Stimulated activated CD8-positive, alpha-beta memory T cell treated with anti-CD3 and anti-CD28 coated beads, Interleukin-7, amount 100 ng/mL, for 4 hours (primary cell): ENCODE measurements at places on chromosomes 3 and 15.

DNA sequence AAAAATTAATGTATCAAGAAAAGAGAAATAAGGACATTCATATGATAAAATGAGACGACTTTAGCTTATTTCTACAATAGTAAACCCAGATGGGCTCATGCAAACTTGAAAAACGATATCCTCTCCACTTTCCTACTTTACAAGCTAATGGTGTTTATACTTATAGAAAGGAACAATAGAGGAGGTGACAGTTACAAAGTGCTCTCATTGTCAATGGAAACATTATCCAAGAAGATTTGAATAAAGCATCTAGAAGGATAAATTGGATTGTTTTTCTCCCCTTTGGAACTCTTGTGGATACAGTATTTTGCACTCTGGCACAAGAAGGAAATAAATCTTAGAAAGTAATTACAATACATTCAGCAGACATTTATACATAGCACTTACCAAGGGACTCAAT, 20.2 kb upstream of the CCDC66 start:
- no peak for DNase-seq

- DNase-seq: no peak
Measured at GRCh38 chr3:76694063-76694462, 345.8 kb upstream of the ROBO2 start.

DNA sequence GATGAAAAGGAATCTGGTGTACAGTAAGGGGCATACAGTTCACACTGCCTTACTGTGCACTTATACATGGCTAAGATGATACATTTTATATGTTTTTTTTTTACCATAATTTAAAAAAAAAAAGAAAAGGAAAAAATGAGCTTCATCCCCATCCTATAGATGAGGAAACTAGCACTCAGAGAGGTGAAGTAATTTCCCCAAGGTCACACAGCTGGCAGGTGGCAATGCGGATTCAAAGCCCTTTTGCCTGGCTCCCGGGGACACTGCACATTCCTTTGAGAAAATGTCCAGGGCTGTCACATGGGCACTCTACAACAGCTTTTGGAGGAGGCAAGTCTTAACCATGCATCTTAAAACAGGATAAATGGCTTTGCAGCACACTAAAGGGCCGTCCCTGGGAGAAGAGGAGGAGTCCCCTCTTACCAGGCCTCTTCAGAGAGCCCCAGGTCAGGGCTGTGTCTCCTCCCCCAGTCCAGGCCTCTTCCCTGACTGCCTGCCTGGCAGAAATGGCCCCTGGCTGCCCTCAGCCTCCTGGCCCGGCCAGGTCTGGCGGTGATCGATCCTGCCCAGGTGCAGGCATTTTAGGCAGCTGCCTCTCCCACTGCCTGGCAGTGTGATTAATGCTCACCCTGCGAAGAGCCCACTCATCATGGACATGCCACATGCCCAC, 95.1 kb upstream of the LINGO1 start:
- DNase-seq: no peak

DNA sequence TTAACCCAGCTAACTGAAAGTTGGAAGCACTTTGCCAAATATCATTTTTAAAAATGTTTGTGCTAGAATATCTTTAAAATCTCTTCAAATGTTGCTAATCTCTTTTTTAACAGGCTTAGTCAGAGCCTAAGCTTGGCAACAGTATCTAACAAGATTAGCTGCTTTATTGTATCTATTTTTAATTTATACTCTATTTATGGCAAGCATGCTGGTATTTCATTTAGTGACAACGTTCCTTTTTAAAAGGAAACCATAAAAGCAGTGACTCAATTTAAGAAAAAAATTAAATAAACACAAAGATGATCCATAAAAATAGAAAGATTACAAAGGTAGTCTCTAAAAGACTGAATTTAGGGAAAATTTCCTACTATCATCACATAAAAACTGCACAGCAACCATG, 40.5 kb downstream of the SLC12A6 start:
- DNase-seq: no peak

DNA sequence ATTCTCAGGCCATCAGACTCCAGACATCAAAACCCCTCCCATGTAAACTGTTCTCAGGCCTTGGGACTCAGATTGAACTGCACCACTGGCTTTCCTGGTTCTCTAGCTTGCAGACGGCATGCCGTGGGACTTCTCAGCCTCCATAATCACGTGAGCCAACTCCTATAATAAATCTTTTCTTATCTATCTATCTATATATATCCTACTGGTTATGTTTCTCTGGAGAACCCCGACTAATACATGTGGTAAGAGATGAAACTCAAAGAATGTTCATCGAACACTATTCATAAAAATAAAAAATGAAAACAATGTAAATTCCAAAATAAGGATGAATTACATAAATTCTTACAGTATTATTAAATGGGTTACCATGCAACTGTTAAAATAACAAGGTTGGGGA, 84.5 kb upstream of the NTRK3 start:
- no peak for DNase-seq
